A172 (cell line): ENCODE measurements at places on chromosomes 6 and 20.

GRCh38 chr20:2236256-2236655 lies 59.5 kb upstream of the TGM3 start:
- peak; percentile 36 for DNase-seq

GRCh38 chr6:170554796-170555137 lies 598 bp downstream of the TBP start:
- DNase-seq: no peak

GRCh38 chr6:112203577-112204349 lies 50.6 kb downstream of the LAMA4 start:
- DNase-seq: peak; percentile 78

DNA sequence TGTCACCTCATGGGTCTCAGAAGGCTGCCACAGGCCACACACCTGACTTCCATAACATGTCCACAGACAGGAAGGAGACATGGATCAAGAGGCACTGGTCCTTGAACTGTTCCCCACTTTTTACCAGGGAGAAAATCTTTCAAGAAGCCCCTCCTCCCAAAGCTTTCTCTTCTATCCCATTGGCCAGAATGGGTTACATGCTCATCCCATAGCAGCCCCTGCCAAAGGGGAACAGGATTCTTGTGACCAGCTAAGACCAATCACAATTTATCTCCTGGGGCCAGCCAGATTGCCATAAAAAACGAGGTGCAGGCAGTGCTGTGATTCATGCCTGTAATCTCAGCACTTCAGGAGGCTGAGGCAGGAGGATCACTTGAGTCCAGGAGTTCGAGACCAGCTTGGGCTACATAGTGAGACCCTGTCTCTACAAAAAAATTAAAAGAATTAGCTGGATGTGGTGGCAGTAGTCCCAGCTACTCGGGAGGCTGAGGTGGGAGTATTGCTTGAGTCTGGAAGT lies 59.4 kb downstream of the TMEM242 start:
- DNase-seq: no peak

- no peak for DNase-seq
These were observed 2.5 kb downstream of the PDE7B start for GRCh38 chr6:135853986-135854385.

DNA sequence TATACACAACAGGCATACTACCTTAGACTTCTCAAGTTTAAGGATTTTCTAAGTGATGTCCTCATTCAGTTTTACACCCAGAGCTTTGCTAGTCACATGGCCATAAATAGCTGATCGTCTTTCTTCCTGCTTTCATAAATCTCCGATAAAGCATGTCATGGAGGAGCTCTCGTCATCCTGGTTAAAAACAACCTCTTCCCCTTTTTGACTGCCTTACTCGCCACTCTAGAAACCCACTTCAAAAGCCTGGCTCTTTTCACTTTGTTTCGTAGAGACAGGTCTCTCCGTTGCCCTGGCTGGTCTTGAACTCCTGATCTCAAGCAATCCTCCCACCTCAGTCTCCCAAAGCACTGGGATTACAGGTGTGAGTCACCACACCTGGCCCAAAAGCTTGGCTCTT lies 67.0 kb upstream of the SMIM29 start:
- DNase-seq: no peak

DNA sequence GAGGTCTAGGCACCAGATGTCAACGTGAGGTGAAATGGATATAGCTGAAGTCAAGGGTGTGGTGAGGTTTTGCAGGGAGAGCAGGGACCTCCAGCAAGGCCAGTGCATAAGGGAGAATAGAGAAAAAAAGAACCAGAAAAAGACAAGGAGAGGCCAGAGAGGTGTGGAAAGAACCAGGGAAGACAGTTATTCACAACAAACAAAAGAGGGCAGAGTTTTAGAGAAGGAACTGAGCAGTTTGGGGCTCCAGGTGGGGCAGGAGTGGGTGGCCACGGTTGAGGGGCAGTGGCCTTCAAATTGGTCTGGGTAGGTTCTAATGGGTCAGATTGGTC lies 11.6 kb upstream of the NQO2 start:
- DNase-seq: no peak

- DNase-seq: peak; percentile 54
These were observed 97.2 kb downstream of the KIF16B start for GRCh38 chr20:16476032-16476431.

DNA sequence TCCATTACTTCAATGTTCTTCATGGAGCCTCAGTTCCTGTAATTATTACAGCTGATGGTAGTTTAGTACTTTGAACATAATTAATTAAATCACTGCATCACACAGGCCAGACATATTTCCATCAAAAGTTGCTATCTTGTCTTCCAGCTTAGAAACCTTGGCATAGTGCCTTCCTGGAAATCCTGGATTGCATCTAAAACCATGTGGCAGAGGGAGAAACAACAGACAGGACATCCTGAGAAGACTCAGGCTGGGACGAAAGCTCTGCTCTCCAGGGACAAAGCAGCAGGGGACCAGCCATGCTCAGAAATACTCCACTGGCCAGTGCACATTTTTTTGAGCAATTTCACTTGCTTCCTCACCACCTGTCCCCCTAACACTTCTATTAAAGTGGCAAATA lies 55.3 kb downstream of the TBX18 start:
- DNase-seq: no peak

DNA sequence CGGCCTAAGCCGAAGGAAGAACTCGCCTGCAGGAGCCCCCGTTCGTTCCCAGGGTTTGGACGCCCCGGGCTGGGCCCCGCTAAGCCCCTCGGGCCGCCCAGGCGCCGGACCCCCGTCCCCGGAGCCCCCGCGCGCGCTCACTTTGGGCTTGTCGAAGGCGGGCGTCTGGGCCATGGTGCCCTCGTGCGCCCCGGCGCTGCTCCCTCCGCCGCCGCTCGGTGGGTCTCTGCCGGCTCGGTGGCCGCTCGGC lies 140 bp downstream of the ADA start:
- no peak for DNase-seq

DNA sequence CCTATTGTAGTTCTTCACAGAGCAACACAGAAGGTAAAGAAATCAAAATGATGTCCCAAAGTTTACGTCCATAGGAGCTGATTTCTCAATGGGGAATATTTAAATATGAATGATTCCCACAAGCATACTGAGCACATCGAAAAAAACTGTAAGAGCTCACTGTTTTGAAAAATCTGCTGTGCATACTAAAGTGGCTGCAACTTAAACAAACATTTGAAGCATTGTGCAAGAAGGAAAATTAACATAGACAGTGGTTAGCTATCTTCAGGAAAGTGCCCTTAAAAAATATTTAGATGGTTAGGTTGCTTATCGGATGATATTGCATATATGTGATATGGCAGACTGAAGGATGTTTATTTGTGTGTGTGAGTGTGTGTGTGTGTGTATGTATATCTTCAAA lies 747.6 kb downstream of the RFPL4B start:
- no peak for DNase-seq

- DNase-seq: peak; percentile 16
These were observed 145.6 kb upstream of the MANEA start for GRCh38 chr6:95431637-95432228.

DNA sequence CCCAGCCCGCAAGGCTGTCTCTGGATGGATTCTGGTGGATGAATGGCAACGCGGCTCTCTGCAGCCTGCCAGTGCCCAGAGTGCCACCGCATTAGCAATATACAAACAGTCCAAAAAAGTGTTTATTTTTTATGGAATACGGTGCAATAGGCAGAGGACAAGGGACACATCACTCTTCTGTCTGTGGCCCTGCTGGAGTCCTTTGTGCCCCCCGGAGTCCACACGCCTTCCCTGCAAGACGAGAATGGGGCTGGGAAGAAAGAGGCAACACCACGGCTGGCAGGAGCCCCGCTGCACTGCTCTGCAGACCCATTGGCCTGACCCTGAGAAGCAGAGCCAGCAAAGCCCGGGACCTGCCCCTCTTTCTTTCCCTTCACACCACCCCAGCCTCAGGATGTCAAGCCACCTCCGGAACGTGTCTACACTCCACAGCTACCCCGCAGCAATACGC lies 196.3 kb downstream of the SYNDIG1 start:
- DNase-seq: no peak

DNA sequence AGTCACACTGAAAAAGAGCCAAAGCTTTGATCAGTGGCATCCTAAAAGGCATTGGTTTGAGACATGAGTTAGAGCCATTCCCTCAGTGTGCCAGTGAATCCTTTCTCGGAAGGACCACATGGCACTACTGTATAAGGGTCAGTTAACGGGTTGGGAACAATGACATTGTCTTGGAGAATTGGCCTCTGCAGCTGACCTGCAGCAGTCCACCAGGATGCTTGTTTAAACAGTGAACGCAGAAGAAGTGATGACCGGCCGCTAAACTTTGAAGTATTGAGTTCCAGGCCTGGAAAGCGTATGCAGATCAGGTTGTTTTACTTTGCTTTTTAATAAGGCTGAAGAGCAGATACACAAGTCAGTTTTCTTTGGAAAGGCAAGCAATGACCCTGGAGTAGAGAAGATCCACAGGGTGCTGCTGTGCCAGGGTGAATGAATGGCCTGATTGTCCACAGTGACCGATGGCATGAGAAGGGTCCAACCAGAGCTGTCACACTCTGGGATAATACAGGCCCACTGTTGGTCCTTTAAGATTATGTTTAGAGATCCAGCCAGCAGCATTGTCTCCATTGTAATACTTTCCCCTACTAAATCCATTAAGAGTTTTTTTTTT lies 57.8 kb downstream of the GMPR start:
- no peak for DNase-seq

DNA sequence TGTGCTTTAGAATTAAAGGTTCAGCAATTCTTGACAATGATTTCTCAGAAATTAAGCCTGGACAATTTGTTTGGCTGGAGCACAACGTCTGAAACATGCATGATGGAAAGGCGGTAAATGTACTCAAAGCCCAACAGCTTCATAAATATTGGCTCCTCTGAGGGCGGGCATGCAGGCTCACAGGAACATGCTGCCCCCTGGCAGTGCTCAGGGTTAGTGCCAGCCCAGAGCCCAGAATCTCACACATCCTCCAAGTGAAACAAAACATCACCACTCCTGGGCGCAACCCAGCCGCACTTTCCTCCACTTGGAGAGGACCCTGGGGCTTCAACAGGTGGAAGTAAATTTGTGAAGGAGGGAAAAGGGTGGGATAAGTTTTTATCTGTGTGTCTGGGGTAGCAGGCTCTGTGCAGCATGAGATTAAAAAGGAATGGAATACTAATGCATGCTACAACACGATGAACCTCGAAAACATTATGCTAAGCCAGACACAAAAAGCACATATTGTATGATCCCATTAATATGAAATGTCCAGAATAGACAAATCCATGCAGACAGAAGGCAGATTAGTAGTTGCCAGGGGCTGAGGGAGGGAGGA lies 54.1 kb upstream of the PTPRT start:
- DNase-seq: no peak

- peak; percentile 32 for DNase-seq
These were observed 90.9 kb downstream of the SCAF8 start for GRCh38 chr6:154824076-154824475.

DNA sequence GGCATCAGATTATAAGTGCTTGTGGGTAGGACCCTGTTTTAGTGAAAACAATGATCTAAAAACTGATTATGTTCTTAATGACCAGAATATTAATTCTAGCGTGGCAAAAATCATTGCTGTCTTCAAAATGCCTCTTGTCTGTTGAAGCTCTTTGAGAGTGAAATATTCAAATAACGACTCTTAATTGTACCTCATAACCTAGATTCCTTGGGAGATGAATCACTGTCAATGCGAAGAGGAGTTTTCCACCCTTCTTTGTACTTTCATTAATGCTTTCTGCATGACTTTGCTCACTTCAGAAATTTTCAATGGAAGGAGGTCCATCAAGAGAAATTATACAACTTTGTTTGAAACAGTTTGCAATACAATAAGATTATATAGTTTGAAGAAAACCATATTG lies 71.5 kb downstream of the CRYBG1 start:
- no peak for DNase-seq

DNA sequence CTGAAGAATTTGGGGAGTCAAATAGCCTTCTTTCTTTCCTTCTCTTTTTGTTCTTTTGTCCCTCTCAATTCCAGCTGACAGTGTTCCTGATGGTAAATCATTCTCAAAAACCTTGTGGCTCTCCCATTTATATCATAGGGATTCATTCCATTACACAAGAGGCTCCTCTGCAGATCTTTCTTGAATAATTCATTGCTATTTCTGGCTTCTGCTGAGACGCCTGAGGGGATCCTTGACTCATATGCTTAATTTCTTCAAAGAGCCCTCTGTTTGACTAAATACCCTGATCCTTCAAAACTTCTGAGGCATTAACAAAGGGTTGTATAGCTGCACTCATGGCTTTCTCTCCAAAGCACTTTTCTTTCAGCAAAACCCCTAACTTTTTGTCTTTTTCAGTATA lies 289.3 kb downstream of the FARS2 start:
- no peak for DNase-seq

DNA sequence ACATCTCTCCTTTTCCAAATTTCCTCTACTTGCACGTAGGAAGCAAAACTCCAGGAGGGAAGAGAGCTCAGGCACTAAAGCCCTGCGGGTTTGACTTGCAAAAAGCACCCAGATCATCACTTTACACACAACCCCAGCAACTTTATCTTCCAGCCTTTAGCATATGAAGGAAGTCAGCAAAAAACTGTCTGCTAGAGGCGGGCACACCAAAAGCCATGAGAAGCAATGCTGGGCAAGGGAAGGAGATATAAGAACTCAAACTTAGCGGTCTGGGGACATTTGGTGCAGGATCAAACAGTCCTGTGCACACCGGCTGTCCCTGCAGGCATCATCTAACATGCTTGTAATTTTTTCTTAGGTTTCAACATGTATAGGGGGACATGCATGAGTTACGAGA lies 113.3 kb downstream of the JPH2 start:
- DNase-seq: no peak

DNA sequence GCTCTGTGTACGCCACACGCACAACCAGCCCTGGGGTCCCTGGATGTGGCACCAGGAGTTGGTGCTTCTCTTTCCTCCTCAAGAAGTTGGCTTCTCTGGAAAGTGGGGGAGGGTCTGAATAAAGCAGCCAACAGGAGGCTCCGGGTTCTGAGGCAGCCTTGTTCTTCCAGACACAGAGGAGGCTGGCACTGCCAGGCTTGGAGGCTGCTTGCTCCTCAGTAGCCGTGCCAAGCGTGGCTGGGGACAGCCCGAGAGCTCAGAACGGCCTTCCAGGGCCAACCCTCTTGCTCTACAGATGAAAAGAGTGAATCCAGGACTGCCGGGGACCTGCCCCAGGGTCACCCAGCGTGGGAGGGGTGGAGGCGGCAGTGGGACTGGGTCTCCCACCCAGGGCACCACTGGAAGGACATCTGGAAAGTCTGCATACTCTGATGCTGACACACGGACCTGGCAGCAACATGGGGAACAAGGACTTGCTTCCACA lies 70.4 kb downstream of the SLC22A23 start:
- DNase-seq: no peak

DNA sequence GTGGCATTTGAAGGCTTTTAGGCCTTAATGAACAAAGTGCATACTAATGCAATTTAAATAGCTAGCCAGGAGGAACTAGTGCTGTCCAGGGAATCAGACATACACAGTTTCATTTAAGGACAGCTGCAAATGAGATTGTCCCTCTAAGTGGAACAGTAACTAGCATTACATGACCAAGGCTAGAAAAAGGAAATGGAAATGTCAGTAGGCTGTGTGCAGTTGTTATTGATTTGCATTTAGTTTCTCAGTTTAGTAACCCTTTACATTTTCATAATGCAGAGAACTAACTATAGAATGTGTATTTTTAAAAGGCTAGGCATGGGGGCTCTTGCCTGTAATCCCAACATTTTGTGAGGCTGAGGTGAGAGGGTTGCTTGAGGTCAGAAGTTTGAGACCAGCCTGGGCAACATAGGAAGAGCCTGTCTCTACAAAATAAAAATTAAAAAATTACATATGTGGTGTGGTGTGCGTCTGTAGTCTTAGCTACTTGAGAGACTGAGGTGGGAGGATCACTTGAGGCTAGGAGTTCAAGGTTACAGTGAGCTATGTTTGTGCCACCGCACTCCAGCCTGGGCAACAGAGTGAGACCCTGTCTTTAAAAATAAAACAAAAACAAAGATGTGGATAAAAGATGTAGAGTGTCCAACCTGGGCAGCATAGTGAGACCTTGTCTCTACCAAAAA lies 468.0 kb downstream of the UTRN start:
- DNase-seq: no peak
